ENCODE measurements at places on chromosomes 12 and 14.

DNA sequence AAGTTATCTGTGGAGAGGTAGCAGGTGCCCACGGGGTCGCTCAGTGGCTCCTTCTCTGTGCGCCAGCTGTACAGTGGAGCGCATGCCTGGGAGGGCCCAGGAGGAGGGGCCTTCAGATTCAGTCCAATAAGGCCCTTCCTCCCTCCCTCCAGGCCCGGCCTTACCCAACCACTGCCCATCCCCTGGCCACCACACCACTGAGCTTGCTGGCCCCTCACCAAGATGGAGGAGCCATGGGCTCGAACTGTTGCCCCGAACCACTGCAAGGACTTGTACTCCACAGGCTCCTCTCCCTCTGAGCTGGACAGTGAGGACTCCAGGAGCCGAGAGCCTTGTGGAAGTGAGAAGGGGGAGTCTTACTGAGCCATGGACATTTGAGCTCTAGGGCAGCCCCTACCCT, 9.8 kb downstream of the ITGA5 start:
- DNase-seq = no peak

GRCh38 chr12:78156751-78157150, 326.1 kb downstream of the NAV3 start:
- no peak for DNase-seq

GRCh38 chr14:106883218-106883692, 1356.9 kb downstream of the TMEM121 start:
- DNase-seq = no peak

DNA sequence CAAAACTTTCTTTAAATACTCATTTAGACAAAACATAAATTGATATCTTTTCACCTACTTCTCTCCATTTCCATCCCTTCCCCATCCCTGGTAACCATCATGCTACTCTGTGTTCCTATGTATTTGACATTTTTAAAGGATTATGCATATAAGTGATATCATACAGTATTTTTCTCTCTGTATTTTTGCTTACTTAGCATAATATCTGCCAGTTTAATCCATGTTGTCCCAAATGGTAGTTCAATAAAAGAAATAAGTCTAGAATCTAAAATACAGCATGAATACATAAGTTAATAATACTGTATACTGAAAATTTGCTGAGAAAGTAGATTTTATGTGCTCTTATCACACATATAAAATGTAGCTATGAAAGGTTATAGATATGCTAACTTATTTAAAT, 190.3 kb upstream of the NAV3 start:
- no peak for DNase-seq

DNA sequence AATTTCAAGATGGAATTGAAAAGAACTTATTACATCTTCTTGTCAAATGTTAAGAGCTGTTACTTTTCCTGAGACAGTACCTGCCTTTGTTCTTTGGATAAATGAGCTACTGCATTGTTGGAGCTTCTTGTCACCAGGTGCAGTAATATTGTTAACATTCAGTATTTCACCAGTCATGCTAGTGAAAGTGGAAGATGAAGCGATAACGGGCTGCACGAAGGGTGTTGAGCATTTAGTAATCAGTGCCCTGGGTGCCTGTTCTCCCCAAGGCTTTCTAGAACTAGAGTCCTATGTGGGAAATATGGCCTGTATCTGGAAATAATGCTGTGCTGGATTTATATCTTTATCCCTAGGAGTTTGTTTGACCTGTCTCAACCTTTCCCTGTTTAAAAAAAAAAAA, 83.2 kb downstream of the PPP2R5C start:
- no peak for DNase-seq

DNA sequence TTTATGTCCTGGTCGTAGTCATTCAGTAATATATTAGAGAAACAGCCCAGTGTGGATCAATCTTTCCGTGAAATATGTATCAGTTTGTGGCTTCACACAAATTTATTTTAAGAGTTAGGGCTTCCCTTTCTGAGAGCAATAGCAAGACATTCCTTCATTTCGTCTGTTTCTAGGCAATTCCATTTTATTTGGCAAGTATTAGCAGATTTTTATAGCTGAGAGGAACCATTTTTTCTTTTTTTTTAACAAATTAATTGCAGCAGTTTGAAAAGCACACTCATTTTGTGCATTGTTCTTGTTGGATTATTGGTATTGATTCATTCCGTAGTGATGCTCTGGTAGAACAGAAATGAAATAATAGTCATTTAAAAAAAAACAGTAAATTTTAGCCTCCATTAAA, 132.9 kb downstream of the SRGAP1 start:
- no peak for DNase-seq

GRCh38 chr12:107818984-107819383, 44.5 kb downstream of the ASCL4 start:
- DNase-seq = no peak

DNA sequence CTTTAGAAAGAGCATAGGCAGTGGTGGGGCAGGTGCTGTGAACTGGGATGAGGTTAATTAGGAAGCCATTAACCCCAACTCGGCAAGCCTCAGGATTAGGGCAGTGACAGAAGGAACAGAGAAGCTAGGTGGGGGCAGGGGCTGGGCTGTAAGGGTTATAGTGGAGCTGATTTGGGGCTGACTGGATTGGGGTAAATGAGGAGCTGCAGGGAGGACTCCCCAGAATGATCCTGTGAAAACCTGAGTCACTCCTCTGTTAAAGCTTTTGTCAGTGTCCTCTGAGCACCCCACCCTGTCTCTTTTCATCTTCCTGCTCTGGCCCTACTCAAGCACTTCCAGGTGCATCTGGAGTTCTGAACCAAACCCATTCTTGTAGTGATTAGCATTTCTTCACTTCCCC, 4.4 kb downstream of the KLC1 start:
- DNase-seq = no peak

- DNase-seq = no peak
Observed at GRCh38 chr12:57479376-57480115, at the start of gene ARHGAP9. Gene ARHGAP9, minus strand, starts transcription at chr12:57479866. Its CDS starts 460 bp downstream, at chr12:57479406.

GRCh38 chr12:27009881-27010301, 4.3 kb downstream of the TM7SF3 start:
- no peak for DNase-seq

- no peak for DNase-seq
Observed at GRCh38 chr14:75864352-75864751, 117.4 kb downstream of the TGFB3 start.

DNA sequence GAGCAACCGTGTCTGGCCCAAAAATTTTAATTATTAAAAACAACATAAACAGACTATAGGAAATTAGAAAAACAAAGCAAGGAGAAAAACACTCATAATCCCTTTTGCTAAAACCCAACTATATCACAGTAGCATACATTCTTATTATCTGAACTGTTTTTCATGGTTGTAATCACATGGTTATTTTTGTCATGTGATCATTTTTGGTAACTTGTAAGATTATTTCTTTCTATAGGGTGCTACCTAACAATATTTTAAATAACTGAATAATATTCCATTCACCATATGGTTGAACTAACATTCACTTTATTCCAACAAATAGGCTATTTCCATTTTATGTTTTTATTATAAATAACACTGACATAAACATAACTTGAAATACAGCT, 23.0 kb upstream of the HECTD1 start:
- no peak for DNase-seq

- no peak for DNase-seq
Observed at GRCh38 chr14:77709412-77709811, 1.5 kb downstream of the SLIRP start.

DNA sequence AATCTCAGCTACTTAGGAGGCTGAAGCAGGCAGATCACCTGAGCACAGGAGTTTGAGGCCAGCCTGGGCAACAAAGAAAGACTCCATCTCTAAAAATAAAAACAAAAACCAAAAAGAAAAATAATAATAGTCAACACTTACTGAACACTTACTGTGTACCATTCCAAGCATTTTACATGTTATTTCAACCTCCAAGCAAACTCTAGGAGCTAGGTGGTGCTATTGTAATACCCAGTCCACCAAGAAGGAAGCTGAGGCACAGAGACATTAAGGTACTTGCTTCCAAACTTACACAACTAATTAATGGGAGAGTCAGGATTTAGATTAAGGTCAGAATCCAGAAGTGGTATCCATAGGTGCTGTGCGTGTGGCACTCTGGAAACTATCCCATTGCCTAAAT, 13.7 kb upstream of the OR6J1 start:
- DNase-seq = no peak

GRCh38 chr12:33431648-33432047, 8.0 kb downstream of the SYT10 start:
- no peak for DNase-seq

DNA sequence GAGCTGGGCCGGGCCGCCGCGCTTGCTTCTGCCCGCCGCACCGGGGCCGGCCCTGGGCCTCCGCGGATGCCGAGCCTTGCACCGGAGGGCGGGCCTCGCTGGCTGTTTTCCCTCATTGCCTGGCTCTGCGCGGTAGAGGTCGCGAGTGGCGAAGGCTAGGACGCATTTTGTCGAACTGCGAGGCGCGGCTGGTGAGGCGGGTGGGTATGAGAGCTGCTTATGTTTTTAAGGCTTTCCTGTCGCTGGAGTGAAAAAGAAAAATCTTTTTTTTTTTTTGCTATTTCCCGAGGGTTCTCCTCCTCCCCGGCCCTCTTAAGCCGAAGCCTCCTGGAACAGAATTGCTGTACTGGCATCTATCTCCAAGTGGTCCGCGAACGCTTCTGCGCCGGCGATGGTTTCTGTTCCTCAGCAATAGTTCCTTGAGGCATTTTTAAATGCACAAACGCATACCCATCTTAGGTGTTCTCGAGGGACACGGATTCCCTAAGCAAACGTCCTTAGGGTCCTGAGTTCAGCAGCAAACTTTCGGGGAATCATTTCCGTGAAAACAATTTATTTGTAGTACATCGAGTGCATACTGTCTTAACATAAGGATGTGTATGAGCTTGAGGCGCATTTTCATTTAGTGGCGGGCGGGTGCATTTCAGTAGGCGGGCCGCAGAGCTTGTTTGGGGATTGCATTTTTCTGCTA, 631 bp downstream of the RESF1 start:
- DNase-seq = peak; percentile 33

- DNase-seq = no peak
Observed at GRCh38 chr14:61588419-61588901, 106.9 kb upstream of the HIF1A start.

DNA sequence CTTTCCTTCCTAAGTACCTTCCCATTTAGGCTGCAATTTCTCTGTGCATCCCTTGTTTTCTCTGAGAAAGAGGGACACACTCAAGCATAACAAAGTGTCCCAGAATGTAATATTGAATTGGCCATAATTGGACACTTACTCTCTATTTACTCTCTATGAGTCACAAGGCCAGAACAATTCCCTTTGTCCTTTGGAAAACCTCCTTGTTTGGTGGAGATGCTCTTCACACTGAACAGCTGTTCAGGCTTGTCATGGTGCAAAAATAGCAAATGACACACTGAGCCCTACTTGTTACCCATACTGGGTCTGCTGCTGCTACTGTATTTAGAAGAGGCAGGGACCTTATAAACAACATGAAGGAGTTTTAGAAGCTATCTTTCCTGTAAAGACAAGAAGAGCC, 1590.5 kb upstream of the TMEM132C start:
- DNase-seq = peak; percentile 81

GRCh38 chr12:13373131-13373530, 176.6 kb downstream of the EMP1 start:
- DNase-seq = no peak

DNA sequence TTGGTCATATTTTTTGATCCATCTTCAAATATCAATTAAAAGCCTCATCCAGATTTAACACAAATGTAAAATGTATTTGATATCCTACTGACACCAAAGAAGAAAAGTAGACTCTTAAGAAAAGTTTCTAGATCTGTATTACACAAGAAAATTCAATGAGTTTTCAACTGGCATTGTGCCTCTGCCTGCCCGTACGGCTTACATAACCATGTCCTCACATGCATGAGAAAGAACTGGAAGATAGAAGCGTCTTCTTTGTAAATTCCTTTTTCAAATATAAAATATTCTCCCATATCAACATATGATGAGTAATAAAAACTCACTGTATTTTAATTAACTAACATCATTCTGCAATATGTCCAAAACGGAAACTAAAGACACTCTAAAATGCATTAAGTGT, 7.2 kb downstream of the ANKS1B start:
- no peak for DNase-seq

GRCh38 chr12:105671720-105672119, 341.2 kb downstream of the C12orf75 start:
- DNase-seq = no peak

DNA sequence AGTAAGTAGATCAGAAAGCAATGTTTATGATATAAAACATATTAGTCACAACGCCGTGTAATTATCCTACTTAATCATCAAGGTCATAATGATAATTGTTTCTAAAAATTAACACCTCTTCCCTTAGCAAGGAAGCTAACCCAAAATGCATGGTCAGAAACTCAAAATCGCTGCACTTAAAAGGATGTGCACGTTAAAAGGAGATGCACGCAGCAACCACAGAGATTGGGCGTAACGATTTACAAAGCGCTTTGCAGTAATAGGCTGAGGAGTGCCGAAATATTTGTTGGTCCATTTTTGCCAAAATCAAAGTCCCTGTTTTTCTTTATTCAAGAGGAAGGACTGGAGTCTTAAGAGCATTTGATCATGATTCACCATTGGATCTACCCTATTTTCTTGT, 1077.2 kb downstream of the VRK1 start:
- DNase-seq = no peak

GRCh38 chr12:65306366-65307168, 28.1 kb downstream of the MSRB3 start:
- DNase-seq = no peak

GRCh38 chr14:52266179-52266578, 1.3 kb upstream of the PTGDR start:
- DNase-seq = no peak

- peak; percentile 88 for DNase-seq
Observed at GRCh38 chr14:21383848-21384493, at the start of gene SUPT16H. Gene SUPT16H, minus strand, starts transcription at chr14:21384019. Its CDS starts 92 bp downstream, at chr14:21383927.

- no peak for DNase-seq
Observed at GRCh38 chr14:75198291-75198933, 22.0 kb upstream of the TMED10 start.

DNA sequence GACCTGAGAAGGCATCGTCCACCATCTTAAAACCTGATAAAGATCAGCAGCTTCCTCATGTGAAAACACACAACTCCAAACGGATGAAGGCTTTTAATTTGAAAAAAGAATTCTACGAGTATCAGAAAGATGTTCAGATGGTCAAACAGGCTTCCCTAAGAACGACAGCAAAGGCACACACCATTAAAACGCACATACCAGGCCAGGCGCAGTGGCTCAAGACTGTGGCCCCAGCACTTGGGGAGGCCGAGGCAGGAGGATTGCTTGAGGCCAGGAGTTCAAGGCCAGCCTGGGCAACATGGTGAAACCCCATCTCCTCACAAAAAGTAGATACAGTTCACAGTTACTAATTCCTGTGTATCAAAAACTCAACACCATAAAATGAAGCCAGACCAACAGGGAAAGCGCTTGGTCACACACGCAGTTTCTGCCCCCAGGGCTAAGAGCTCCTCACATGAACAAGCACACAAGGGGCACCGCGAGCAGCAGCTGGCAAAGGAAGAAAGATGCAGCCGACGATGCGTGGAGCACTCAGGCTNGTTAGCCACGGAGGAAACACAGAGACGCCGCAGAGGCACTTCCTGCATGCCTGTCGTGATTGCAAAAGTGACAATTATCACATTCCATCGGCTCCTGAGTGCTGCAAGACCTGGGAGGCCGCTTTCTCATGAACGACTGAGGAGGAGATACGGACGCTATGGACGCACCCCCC, 78.0 kb downstream of the NOC4L start:
- DNase-seq = no peak

GRCh38 chr12:12600659-12601058, 11.0 kb upstream of the CREBL2 start:
- no peak for DNase-seq
